ENCODE measurements at places on chromosomes 5 and 9.

DNA sequence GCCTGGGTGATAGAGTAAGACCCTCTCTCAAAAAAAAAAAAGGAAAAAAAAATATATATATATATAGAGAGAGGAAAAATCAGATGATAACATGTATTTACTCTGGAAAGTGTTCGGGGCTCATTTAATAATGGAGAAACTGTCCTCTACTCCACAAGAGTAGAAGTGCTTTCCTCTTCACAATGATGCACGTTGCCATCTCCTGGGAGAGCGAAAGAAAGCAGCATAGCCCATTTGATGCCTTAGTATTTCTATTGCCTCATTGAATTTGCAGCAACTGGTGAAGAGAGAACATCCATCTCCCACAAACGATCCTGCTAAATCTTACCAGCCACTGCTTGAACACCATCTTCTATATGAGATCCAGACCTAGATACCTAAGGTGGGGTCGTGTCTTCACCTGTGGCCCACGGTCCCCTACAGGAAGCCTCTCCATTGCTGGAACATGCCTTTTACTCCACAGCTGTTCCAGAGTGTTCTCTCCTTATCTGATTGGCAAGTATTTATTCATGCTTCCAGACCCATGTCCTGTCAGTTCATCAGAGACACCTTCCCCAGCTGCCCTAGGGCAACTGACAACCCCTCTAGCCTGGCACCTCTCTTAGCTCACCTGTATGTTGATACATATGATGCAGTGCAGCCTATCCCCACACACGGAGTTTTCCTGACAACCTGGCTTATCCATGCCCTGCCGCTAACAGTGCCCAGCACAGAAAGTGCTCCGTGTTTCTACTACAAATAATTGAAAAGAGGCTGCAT is 115.3 kb downstream of the MARCHF11 start:
- DNase-seq = no peak

DNA sequence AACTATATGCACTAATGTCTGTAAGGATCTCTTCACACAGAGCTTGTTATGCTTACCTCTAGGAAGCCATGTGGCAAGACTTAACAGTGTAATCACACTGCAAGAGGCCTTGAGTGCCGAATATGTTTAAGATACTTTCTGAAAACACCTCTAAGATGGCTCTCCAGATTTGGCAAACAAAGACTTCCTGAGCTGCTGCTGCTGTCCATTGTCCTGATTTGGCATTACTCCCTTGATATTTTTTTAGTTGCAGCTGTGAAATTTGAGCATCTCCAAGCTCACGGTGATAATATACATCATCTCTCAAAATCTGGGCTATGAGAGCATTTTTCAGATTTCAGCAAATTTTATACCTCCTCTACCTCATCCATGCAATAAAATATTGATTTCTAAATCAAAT is 384.5 kb upstream of the CDH6 start:
- no peak for DNase-seq

DNA sequence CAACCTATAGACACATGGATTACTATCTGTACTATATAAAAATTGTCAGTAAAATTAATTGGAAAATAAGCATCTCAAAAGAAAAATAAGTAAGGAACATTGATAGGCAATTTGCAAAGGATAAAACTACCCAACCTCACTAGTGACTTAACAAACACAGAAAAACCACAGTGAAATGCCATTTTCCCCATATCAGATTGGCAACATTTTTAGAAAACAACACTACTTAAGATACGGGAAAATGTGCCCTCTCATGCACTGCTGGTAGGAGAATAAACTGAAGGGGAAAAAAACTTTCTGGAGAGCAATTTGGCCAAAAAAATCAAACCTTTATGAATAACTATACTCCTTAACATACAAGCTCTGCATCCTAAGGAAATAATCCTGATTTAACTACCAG is 254.0 kb downstream of the DEPDC1B start:
- DNase-seq = no peak

DNA sequence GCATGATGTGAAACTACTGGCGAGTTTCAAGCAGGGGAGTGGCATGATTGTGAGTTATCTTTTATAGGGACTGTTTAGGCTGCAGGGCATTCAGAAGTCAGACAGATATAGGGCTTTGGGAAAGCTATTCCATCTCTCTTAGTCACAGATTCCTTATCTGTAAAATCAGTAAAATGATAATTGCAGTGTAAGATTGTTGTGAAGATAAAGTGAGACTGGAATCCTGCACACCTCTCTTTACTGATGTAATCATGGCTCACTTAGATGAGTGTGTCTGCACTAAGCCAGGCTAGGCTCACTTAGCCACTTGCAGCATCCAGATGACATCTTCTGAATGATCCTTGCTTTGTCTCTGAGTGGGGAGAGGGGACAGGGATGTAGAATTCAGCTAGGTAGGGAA is 81.8 kb upstream of the MAMDC2 start:
- peak; percentile 22 for DNase-seq

GRCh38 chr9:114223564-114224246 is 68.4 kb downstream of the COL27A1 start:
- DNase-seq = no peak

GRCh38 chr9:114889802-114890224 is 40.6 kb downstream of the TNFSF8 start:
- no peak for DNase-seq

DNA sequence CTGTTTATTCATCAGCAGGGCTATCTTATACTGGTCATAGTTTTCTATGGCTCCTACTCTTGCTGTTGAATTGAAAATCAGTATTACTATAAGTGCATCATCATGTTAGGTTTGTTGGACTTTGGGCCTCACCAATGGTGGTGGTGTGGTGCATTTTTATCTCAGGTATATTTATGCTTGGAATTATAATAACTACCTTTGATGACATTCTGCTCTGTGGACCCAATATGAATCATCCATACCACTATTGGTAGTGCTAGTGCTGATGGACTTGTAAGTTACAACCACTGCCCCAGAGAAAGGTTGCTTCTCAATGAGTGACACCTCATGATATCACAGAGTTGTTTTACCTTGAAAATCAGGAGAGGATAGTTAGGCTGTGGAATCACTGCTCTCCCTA is 28.0 kb downstream of the IL9 start:
- no peak for DNase-seq

GRCh38 chr9:19028835-19029451 is 4.1 kb downstream of the SAXO1 start:
- DNase-seq = no peak

GRCh38 chr5:72452515-72453245 is 54.5 kb downstream of the ZNF366 start:
- peak; percentile 59 for DNase-seq

GRCh38 chr5:80190960-80191359 is 64.9 kb downstream of the SERINC5 start:
- DNase-seq = no peak

DNA sequence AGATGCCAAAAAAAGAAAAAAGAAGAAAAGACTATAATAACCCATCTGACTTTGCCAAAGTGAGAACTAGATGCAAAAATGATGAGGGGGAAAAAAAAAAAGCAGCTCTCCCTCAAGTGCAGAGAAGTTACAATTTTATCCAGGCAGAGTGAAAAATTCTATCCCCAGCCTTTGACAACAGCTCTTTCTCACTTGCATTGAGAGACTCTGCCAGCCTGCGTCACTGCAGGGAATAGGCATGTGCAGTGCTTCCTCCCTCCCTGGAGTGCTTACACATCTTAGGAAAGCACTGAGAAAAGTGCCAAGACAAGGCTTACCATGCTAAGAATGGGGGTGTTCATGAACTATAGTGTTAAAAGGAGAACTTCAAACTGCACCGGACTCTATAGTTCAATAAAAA is 418.6 kb upstream of the TYRP1 start:
- no peak for DNase-seq

DNA sequence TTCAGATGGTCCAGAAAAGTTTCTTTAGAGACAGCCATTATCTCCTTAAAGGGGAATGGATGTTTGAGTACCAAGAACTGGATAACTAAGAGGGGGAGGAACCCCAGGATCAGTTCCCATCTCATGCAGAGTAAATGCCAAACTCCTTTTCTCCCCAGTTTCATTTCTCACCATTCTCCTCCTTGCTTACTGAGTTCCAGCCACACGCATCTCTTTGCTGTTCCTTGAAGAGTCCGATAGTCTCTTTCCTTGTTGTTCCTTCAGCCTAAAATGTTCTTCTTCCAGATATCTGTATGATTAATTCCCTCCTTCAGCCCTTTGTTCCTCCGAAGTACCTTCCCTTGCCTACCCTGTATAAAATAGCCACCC is 30.0 kb downstream of the KDM4C start:
- DNase-seq = no peak

DNA sequence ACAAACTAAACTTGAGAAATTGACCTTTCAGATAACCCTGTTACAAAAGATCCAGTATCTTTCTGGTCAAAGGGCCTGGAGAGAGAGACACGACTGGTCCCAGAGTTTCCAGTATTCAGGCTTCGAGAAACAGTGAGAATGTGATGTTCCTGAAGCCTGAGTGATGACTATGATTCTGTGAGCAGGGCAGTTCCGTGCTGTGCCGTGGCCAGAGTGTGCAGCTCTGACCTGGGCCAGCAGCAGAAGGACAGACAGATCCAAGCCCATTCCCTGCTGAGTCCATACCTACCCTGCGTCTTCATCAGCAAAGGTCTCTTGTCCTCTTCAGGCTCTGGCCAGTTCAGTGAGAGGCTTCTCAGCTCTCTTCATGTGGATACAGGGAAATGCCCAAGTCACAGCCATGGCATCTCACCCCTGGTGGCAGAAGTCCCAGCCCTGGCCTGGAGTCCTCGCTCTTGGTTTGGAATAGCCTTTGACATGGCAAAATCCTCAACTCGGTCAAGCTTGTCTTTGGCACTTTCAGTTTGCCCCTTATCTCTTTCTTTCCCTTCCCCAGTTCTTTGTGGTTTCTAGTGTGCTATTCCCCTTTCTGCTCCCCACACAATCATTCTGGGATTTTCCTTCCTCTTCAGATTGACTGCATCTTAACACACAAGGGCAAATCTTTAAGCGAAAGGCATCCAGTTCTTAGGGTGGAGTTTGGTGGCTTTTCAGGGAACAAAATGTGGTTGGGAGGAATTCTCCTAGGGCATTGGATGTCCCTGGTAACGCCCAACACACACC is 107.7 kb downstream of the LIFR start:
- no peak for DNase-seq

DNA sequence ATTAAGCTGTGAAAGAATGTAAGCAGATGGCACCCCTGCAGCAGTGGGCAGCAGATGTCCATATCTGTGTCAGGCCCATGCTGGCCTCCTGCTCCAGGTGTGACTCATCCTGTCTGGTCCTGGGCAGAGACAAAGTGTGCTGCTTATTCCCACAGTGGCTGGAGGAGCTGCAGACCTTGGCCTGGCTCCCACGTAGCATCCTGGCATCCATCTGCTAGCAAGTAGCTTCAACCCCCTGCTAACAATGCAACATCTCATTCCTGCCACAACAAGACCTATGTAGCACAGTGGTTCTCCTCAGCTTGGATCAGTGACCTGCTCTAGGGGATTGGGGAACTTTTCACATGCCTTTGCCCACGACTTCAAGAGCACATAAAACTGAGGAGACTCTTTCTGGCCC is 126.4 kb upstream of the SLC12A2 start:
- no peak for DNase-seq

DNA sequence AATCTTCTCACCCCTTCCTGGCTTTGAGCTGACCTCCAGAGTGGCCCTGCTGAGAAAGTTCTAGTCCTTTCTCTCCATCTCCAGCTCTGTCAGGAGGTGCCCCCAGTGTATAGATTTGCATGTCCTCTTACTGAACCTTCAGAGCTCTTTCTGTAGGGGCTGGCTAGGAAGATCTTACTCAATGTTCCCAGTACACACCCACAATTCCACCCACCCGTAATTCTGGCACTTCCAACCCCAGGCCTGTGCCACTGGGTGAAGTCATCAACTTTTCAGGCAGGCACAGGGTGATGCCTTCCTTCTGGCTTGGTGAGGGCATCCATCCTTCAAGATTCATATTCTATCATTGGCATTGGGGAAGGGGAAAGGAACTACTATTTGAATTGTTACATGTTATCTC is 75.9 kb downstream of the ACER2 start:
- DNase-seq = no peak

- DNase-seq = no peak
Observed at GRCh38 chr9:125603478-125604021, 103.5 kb downstream of the MAPKAP1 start.

- DNase-seq = no peak
Observed at GRCh38 chr9:37761511-37761910, 7.9 kb downstream of the TRMT10B start.

GRCh38 chr9:134922932-134923240 is 5.2 kb upstream of the FCN1 start:
- no peak for DNase-seq
